ENCODE measurements at places on chromosomes 5 and 9.

GRCh38 chr5:44808435-44809214 is at the start of gene MRPS30:
TSS of gene MRPS30 (plus strand) at chr5:44808947. CDS start at chr5:44808963, 16 bp downstream.
- peak; percentile 100 for DNase-seq

- DNase-seq, result no peak
Measured at GRCh38 chr5:62312036-62312435, 6.0 kb downstream of the KIF2A start.

DNA sequence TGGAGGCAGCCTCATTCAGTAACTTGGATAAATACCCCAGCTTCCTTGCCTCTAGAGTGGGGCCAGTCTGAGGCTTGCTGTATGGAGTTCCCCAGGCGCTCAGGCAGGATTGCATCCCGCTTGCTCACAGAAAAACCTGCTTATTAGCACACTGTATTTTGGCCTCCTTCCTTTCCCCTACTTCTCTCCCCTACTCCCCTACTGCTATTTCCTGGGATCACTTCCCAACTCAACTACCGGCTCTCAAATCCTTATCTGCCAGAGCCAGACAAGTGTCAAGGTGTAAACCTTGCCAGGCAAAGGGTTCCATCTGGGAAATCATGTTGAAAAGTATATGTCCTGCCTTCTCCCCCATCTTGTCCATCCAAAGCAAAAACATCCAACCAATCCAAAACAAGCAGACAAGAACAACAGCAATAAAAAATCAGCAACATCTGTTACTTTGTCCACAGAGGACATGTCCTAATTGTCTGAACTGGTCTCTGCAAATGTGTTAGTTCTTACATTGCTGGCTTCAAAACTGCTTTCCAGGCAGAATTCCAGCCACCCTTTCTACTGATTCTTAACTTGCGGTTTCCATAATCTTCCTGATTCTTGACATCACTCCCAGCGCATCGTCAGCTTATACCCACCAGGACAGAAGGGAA is 164.1 kb upstream of the SEMA6A start:
- DNase-seq, result no peak

- DNase-seq, result peak; percentile 21
Measured at GRCh38 chr5:168042284-168043068, 249.0 kb upstream of the WWC1 start.

DNA sequence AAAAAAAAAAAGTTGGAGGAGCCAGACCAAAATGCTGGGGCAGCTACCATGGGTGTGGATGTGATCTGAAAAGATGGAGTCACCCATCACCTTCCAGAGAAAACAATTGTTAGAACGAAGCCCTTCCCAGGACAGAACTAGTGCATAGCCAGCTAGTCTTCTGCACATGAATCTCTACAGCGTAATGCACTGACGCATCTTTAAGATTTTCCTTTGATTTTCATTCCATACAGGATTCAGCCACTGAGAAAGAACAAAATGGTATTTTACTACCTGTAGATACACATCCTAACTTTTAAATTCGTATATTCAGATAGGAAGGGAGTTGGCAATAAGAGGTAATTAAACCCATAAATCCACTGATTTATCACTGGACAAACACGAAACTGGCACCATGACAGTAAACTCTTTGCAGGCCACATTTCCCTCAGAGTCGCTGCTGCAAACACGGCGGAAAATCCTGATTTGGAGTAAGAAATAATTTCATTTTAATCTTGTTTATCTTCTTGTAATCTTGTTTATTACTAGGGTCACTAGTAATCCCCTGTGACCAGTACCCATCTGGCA is 206.6 kb downstream of the SPOCK1 start:
- DNase-seq, result peak; percentile 71

DNA sequence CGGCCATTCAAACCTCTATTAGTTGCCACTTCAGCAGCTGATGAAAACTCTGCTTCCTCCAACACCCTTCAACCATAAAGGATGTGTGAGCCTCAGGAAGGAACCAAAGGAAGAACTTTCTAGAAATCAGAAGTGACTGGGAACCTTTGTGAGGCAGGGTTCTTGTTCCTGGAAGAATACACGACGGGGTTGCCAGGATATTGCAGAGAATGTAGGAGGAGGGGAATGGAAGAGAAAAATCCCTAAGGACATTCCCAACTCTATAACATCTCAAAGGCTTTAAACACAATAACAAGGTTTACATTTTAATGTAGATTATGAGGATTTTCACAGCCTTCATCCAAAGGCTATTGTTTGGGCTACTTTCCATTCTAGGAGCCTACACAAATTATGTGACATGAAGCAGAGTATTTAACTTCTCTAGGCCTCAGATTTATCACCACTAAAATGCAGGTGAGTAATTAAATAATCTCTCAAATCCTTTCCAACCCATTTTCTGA is 147.7 kb downstream of the GLIS3 start:
- DNase-seq, result no peak

DNA sequence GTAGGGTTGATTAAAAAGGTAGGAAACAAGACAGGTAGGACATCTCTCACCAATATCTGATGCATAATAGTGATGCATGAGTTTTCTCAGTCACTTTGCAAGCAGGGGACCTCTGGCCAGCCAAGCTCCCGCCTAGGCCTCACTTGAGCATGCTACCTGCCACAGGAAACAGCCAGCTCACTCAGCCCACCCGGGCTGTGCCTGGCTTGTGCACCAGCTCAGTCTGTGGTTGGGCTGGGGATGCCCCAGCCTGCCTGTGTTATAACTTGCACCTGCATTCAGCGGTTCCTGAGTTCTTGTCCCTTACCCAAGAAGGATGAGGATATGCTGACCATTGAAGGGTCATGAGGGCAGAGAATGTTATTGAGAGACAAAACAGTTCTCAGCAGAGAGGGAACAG is 172.8 kb upstream of the PLCXD3 start:
- no peak for DNase-seq

GRCh38 chr9:98157372-98157771 is 35.1 kb downstream of the CORO2A start:
- no peak for DNase-seq

DNA sequence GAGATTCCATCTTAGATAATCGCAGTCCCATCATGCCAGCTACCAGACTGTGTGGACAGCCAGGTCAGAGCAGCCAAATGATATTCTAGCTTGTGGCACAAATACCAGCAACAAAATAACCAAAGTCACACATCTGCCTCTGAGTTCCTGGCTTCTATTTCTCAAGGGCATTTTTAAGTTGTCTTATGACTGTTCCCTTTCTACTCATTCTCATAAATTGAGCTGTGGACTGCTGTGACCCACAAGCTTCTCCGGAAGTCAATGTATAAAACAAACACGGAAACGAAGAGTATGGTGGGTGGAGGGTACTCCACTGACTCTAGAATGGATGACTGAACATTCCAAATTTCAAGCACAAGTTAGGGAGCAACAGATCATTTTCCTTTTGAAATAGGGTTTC is 43.9 kb downstream of the PDCD1LG2 start:
- no peak for DNase-seq

GRCh38 chr5:170478306-170478705 is 25.5 kb upstream of the KCNIP1 start:
- DNase-seq, result no peak

DNA sequence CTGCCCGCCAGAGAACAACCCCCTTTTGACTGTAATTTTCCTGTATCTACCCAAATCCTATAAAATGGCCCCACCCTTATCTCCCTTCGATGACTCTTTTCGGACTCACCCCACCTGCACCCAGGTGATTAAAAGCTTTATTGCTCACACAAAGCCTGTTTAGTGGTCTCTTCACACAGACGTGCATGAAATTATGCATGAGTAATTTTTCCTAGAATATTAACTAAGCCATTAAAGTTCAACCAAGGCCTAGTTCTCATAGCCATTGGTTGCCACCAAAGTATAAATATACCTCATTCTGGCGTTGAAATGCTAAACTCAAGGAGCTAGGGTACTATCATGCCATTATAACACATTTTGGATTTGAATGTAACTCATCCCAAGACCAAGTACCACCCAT is 243.9 kb downstream of the ZNF608 start:
- DNase-seq, result no peak

DNA sequence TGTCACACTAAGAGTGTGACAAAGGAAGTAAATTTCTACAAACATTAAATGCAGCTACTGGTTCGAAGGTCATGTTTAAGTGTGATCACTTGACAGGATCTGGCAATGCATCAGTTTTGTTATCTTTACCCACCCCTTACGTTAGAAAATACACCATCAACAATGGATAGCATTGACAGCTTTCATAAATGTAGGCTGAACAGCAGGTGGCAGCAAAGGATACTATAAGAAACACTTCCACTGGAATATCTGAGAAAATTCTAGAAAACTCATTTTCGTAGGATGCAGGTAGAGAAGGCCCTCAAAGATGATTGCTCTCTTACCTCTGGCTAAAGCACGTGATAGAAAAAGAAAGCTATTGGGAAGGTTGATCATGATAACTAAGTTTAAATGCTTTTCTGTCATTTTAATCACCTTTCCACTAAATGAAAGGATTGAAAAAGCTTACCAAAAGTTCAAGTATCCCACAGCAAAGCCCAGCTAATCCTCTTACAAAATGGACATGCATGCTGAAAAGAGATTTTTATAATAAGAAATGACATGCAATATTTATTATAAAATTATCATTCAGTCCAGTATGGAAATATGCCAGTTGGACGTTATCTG is 292.5 kb downstream of the PARP8 start:
- DNase-seq, result peak; percentile 10

DNA sequence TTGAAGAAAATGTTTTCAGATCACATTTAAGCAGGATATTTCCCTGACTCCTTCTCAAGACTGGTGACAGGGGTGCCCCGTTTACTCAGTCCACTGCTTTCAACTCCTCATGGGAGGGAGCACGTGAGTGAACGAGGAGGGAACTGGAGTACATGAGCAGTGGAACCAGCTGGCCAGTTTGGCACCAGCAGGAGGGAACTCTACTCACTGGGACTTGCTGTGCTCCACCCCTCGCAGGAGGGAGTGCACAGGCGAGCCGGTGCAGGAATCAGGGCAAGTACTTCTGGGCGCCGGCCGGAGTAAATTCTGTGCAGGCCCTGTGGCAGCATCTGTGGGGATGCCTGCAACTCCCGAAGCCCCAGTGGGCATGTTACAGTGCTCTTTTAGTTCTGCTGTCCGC is 1941.1 kb upstream of the C9orf72 start:
- peak; percentile 2 for DNase-seq

GRCh38 chr5:43772764-43773477 is 169.9 kb downstream of the NNT start:
- no peak for DNase-seq

- DNase-seq, result no peak
Measured at GRCh38 chr9:115884846-115885245, 268.7 kb upstream of the PAPPA start.

DNA sequence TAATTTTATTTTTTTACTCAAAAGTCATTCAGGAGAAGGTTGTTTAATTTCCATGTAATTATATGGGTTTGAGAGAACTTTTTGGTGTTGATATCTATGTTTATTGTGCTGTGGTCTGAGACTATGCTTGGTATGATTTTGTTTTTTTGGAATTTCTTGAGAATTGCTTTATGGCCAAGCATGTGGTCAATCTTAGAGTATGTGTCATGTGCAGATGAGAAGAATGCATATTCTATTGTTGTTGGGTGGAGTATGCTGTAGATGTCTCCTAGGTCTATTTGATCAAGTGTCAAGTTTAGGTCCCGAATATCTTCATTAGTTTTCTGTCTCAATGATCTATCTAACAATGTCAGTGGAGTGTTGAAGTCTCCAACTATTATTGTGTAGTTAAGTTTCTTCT is 134.9 kb downstream of the HMHB1 start:
- DNase-seq, result no peak

All from NCI-H1417 (cell line).